ENCODE measurements at places on chromosomes 3 and 15.

DNA sequence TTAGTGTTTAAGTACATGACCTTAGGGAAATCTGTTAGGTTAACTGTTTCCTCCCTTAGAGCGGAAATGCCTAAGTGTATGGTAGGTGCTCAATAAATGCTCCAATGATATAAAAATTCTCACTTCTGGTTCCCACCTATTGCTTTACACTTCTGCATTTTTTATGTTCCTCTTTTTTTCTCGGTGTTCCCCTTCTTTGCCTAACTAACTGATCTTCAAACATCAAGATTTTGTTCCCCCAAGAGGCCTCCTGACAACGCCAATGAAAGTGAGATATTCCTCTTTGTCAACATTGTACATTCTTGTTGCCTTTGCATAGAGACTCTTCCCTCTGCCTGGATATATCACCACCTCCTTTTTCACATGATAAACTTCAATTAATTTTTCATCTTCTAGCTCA lies 17.4 kb downstream of the SLC35A5 start:
- DNase-seq: no peak

DNA sequence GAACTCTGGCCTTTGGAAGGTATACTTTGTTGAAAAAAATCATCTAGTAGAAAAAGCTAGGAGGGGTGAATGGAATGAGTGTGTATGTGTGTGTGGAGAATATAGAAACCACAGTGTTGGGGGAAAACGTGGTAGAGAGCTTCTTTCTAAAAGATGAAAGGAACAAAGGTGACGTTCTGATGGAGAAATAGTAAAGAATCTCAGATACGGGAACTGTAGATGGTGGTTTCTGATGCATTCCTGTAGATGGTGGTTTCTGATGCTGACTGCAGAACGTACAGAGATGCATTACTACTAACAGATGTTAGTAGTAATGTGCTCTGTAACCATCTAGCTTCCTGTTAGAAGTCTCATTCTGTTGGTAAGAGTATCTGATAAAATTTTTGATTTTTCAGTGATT lies 60.2 kb downstream of the VPS8 start:
- DNase-seq: no peak

GRCh38 chr15:77083381-77084160 lies 12.7 kb upstream of the TSPAN3 start:
- DNase-seq: peak; percentile 81

- no peak for DNase-seq
These were observed 605.5 kb downstream of the FHIT start for GRCh38 chr3:60645801-60646200.

- no peak for DNase-seq
These were observed 86.4 kb downstream of the TIGIT start for GRCh38 chr3:114380233-114380651.

GRCh38 chr3:153601374-153601853 lies 439.4 kb downstream of the RAP2B start:
- DNase-seq: no peak

DNA sequence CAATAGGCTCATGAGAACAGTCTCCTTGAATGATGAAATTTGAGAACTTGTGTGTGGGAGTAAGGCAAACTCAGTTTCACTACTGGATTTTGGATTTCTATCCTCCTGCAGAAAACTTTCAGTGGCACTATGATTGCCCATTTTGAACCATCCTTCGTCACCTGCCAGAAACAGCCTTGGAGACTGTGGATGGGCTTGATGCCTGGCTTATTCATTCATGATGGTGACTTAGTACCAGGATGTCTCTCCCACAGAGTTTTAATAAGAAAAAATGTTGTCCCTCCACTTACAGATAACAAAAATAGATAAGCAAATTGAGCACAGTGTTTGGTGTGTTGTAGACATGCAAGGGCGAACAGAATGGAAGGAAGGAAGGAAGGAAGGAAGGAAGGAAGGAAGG lies 53.5 kb upstream of the CPNE4 start:
- DNase-seq: no peak

GRCh38 chr15:68816795-68817303 lies 3.8 kb downstream of the ANP32A start:
- DNase-seq: peak; percentile 35

DNA sequence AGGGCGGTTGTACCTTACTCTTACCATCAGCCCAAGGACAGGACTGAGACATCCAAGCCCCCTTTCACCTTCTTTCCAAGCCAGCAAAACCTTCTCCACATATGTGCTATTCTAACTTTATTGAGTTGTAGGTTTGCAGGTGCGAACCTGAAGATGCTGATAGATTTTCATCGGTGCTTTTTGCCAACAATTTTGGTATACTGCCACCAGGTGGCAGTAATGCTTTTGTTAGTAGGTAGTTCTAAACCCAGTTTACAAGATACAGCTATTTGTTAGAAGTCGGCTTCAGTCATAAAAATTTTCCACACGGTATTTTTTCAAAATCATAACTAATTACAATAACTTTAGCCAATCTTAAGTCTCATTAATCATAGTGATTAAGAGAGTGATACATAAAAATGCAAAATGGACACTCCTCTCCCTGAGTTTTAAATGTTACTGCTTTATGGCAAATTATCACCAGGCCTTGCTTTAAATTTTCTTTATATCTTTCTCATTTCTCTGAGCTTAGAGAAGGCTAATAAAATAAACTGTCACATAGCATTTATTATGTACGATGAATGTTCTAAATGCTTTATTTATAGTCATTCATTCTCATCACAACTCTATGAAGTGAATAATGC lies 636 bp downstream of the TBC1D21 start:
- no peak for DNase-seq

DNA sequence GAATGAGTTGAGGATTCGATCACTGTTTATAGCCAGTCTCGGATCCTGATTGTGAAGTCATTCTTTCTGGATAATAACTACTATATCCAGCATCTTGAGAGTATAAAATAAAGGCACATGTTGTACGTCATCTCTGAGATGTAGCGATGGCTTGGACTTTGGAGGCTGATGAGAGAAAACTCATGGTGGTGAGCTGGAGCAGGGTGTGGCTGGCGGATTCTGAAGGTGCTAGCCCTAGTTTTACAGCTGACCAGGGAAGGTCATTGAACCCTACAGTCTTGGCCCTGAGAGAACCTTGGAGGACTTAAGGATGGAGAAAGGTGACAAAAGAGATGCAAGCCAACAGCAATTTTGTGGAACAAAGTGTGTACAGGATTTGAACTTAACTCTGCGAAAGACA lies 153.8 kb downstream of the IGF1R start:
- DNase-seq: no peak

GRCh38 chr15:95459273-95459672 lies 871.2 kb upstream of the NR2F2 start:
- no peak for DNase-seq

DNA sequence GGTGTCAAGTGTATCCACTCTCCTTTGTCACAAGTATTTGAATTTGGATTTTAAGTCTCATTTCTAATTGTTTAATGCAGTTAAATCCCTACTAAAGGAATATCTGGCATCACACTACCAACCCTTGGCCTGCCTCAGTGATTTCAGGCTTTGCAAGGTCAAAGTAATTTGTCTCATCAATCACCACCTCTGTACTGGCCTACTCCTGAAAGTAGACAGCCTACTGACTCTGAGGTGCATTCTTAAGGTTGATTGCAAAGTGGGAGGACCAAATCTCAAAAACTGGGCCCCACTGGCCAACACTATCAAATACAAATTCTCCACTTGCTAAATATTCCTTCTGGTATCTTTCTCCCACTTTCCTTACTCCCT lies 851 bp upstream of the TEX55 start:
- DNase-seq: no peak

GRCh38 chr15:65223996-65224395 lies 12.7 kb upstream of the CILP start:
- DNase-seq: no peak

DNA sequence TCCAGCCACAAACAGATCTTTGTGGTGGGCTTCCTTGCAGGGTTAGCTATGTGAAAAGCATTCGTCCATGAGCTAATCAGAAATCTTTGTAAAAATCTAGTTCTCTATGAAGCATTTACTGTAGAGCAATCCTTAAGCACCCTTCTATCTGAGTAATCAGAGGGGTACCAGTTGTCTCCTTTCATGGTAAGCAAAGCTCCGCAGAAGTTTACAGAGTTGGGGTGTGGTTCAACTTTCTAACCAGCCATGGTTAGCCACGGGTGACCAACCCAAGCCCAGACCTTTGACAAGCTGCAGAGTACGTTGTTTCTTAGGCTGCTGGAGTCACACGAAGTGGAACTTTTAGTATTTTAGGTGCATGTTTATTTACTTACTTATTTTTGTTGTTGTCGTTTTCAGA lies 77.4 kb downstream of the FLNB start:
- DNase-seq: no peak

- DNase-seq: peak; percentile 52
These were observed 6.9 kb upstream of the NFKBIZ start for GRCh38 chr3:101842245-101842934.

GRCh38 chr3:159914426-159914825 lies 74.2 kb upstream of the IL12A start:
- no peak for DNase-seq

DNA sequence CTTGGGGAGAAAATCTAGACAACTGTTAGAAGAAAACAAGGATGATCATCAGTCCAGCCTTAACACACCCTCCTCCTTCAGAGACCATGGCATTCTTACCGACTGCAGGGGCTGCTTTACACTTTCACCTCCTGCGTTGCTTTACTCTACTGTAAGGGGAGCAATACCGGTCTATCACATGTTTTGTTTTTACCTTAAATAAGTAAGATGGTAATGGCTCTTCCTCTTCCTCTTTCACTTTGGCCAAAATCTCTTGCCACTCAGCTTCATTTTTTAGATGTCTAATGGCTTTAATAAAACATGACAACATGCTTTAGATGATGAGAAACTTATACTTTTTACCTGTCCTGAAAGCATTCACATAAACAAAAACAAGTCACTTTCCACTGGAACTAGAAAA lies 33.4 kb upstream of the STIMATE start:
- DNase-seq: no peak

GRCh38 chr3:79341961-79342360 lies 425.8 kb downstream of the ROBO1 start:
- no peak for DNase-seq

- DNase-seq: no peak
These were observed 80.4 kb upstream of the IGF1R start for GRCh38 chr15:98567951-98568350.

- no peak for DNase-seq
These were observed 1.1 kb downstream of the PAK6 start for GRCh38 chr15:40239693-40240618.

DNA sequence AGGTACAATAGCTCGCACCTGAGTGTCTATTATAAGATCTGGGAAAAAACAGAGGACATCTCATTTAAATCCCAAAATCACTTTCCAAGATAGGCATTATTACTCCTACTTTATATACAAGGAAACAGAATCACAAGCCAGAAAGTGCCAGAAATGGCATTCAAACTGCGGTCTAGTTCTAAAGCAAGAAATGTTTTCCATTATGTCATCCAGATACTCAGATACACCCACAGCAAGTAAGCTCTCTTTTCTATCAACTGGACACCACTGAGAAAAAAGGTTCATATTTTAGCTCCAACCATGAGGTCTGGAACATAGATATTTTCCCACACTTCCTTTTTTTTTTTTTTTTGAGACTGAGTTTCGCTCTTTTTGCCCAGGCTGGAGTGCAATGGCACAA lies 8.1 kb downstream of the SLC33A1 start:
- no peak for DNase-seq

DNA sequence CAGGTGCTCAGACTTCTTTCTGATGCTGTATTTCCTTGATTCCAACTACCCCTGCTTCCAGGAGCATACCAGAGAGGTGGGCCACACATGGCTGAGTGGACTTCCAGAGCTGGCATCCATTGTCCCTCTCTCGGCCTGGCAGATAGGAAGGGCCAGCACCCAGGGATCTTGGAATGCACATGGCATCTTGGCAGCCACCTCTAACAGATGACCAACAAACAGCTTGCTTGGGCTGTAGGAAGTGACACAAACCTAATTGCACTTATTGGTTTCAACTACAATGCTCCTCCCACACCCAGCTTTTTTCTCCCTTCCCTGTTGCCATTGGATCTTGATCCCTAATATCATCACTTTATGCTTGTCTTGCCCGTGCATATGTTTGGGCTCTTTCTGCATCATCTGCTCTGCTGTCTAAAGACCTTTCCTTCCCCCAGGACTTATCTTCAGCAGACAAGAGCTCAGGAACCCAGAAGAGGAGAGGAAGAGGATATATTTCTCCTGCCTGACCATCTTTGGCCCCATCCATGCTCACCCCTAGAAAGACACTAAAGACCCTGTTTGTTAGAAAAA lies 294.6 kb downstream of the NTRK3 start:
- DNase-seq: no peak

GRCh38 chr3:140288595-140288994 lies 353.6 kb downstream of the CLSTN2 start:
- DNase-seq: no peak

DNA sequence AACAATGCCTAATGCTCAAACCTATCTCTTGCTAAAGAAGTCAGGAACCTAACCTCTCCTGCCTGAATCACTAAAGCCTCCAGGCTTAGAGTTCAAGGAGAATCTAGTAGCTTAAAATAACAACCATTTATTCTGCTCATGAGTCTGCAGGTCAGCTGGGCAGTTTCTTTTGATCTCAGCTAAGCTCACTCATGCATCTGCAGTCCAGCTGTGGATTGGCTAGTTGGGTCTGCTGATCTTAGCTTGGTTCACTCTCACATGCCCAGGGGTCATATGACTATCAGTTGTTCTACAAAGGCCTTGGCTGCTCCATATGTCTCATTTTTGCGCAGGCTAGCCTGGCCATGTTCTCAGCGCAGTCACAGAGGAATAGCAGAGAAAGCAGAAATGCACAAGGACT lies 109.2 kb upstream of the STT3B start:
- no peak for DNase-seq

DNA sequence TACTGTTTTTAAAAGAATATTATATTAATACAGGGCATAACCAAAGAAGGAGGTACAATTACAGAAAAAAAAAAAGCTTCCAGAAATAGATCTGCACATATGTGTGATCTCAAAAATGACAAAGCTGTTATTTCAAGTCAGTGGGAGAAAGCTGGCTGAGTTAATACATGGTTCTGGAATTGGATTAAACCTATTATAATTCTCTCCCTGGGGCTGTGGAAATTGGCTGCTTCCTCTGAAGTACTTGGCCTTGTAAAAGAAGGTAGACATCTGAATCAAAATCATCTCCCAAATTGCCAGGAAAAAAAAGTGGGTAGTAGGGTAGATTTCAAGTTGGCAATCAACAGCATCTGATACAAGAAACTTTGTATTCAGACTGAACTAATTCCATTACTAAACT lies 723.9 kb upstream of the ALCAM start:
- DNase-seq: no peak

GRCh38 chr3:188605905-188606304 lies 451.9 kb downstream of the LPP start:
- DNase-seq: no peak

GRCh38 chr15:28014623-28015200 lies 84.4 kb downstream of the OCA2 start:
- no peak for DNase-seq

GRCh38 chr3:195549931-195550519 lies 6.9 kb upstream of the PPP1R2 start:
- no peak for DNase-seq

- no peak for DNase-seq
These were observed 62.2 kb upstream of the ALCAM start for GRCh38 chr3:105304487-105304886.
